ENCODE measurements at places on chromosomes 6 and 20. TPM values are rescaled to one million over a fixed set of nuclear protein-coding genes. Genes with fewer than 3 reads are reported as not detected.

DNA sequence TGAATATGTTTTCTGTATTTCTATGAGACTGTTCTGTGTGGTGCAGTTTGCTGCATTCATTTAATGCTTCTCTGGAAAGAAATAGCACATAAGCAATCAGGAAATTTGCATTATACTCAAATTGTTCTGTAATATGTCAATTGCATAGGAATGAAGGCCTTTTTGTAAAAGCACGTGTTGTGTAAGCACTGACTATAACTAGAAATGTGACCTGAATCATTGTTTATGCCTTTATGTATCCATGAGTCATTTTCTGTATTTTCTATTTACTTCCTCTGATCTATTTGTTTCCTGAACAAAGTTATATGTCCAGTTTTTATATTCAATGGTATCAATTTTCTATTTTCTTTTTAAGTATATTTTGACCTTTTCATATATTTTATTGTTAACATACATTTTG is 1455.3 kb downstream of the GRIK2 start:
- no peak for DNase-seq

- DNase-seq, result no peak
Observed at GRCh38 chr6:104630955-104631354, 228.8 kb downstream of the HACE1 start.

DNA sequence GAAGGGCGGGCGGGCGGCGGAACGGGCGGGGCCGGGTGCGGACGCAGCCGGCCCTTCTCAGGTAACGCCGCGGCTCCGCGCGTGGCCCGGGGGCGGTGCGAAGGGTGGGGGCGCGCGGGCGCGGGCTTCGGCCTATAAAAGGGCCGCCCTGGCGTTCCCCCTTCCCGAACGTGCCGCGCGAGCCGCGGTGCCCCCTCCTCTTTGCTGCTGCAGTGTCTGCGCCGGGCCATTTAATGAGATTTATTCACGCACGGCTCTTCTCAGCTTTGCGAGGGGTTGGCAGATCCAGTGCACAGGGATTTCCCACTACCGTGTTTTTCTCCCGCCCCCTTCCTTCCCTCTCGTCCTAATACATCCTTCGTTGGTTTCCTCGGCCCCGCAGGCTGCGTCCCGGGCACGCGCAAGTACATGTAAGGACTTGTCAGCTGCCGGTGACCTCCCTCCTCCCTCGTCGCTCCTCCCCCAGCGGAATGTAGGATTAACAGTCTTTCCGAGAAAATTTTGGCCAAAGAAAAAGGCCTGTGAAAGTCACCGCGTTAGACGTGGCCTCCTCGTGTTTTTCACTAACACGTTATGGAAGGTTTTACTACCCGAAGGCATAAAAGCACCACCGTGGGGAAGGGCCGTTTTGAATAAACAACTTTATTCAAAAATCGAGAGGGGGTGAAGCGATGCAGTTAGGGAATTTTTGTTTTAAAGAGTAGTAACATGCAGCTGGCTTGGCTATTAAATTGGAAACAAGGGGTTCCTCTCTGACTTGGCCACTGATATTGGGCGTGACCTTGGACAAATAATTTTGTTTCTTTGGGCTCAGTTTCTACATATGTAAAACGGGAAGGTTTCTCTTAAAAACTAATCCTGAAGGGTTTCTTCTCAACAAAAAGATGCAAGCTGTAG is 966 bp upstream of the REV3L start:
- peak; percentile 95 for DNase-seq

- no peak for DNase-seq
Observed at GRCh38 chr20:36340593-36340990, 34.5 kb downstream of the DLGAP4 start.

DNA sequence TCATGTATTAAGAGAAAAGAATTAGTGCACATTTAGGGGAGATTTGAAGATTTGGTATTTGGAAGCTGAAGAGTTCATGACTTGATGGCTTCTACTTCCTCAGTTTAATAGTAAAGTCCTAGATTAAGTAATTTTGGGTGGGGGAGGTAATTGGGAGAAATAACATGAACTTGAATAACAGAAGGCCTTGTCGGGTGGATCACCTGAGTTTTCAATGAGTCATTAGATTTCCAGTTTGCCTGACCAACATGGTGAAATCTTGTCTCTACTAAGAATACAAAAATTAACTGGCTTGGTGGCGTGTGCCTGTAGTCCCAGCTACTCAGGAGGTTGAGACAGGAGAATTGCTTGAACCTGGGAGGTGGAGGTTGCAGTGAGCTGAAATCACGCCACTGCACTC is 181.0 kb downstream of the GJA1 start:
- no peak for DNase-seq

GRCh38 chr6:111441678-111442243 is 41.3 kb downstream of the REV3L start:
- no peak for DNase-seq

DNA sequence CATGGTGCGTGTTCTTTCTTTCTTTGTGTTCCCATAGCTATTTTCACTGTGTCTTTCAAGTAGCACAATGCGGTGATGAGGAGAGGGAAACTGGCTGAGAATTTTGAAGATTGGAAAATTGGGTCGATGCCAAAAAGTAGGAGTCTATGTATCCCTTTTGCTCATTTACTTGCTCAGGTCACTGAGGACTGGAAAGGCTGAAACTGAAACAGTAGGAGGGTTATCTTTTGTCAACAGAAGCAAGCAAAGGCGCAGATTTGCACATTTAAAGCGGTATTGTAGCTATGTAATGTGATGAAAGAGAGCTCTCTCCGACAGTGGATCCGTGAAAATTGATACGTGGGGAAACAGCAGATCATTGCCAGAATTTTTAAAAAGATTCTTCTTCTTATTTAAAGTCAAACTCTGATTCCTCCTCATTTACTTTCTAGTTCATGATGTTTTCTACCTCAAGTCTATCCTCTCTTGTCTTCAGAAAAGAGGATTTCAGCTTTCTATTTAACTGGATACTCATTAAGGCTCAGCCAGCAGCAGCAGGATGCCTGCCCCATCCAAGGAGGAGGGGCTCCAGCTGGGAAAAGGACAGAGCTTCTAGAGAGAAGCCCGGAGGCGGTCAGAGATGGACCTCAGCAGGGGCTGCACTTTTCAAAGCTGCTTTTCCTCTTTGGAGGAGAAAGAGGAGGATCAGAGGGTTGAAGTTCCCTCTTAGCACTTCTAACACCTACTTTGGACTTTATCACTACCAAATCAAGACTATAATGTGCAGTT is 15.9 kb upstream of the FYN start:
- DNase-seq, result peak; percentile 34

Gene HLA-G
- total RNA-seq, result not detected
